Glutamatergic neuron (in vitro differentiated cells): ENCODE measurements at places on chromosomes 4 and X. TPM values are rescaled to one million over a fixed set of nuclear protein-coding genes. Genes with fewer than 3 reads are reported as not detected.

The RELL1 gene
- total RNA-seq: 21.2 TPM

The ANKRD50 gene
- total RNA-seq: 58.9 TPM

The GPM6B gene
- total RNA-seq: 516 TPM

The CORIN gene
- 0.32 TPM for total RNA-seq

The FAM236C gene
- not detected for total RNA-seq

The DDX53 gene
- not detected for total RNA-seq

DNA sequence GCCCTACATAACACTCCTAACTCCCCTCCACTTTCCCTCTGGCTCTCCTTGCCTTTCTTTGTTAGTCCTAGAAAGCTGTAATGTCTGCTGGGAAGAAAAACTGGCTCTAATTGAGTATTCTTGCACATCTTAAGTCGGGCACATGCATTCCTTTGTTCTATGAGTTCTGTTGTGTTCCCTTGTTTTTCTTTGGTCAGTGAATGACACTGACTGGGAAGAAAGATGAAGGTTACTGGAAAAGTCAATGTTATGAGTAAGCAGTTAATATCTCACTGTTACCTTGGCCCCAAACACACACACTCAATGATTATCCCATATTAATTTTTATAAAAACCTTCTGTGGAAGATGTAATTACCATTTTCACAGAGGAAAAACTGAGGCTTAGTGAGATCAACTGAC, 215.9 kb downstream of the SOWAHB start:
- no peak for DNase-seq

GRCh38 chrX:152639426-152639825, 1.7 kb downstream of the GABRQ start:
- no peak for DNase-seq

DNA sequence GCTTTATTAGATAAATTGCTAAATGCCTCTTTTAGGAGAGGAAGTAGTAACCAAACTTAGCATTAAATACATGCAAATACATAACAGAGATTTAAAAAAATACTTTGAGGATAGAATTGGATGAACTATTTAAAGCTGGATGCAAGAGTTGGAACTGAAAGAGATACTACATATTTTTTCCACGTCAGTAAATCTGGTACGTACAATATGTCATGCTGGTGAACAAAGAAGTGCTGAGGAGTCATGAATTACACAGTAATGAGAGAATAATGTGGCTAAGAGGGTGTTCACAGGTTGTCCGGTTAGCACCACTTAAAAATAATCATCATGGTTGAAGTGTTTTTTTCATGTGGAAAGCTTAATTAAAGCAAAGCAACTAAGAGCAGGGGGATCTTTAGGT, 184.1 kb upstream of the FRMPD4 start:
- no peak for DNase-seq

GRCh38 chrX:38845426-38845825, 44.2 kb downstream of the MID1IP1 start:
- DNase-seq: no peak

- no peak for DNase-seq
Observed at GRCh38 chr4:2378898-2379297, 39.5 kb downstream of the ZFYVE28 start.

DNA sequence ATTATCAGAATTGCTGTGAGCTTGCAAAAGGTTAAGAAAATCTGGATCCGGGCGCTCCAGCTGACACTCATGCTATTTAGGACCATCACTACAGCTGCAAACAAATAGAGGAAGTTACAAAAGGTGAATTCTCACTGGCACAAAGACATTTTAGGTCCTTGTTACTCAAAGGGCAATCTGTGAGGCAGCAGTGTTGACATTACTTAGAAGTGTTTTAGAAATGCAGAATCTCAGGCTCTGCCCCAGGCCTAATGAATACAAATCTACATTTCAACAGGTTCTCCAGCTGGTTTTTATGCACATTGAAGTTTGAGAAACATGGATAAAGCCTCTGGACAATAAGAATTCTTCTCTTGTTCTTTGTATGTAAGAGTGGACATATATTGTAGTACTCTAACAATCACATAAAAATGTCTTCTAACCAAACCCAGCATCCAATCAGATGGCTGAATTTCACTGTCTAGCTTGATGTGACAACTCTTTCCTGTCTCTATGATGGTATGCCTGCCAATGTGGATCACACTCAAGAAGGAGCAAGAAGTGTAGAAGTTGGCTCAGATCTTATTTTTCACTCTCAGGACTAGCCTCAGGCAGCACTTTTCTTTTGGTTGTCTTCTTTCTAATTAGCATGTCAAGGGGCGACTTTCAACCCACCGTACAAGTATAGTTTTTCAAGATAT, 18.8 kb downstream of the SLC7A11 start:
- no peak for DNase-seq

DNA sequence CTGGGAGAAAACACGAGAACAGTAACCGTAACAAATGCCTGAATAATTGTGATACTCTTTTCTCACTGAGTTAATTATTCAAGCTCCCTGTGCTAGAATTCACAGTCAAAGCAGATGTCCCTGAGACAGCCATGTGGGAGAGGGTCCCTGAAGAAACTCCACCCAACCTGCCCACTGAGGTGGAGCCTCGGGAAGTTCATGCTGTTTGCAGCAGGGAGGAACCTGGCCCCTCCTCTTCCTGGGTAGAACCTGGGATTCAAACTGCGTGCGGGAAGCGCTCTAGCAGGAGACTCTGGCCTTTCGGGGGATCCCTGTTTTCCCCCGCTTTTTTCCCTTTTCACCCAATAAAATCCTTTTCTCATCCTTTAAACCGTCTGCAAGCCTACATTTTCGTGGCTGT, 20.2 kb upstream of the RHOH start:
- no peak for DNase-seq

DNA sequence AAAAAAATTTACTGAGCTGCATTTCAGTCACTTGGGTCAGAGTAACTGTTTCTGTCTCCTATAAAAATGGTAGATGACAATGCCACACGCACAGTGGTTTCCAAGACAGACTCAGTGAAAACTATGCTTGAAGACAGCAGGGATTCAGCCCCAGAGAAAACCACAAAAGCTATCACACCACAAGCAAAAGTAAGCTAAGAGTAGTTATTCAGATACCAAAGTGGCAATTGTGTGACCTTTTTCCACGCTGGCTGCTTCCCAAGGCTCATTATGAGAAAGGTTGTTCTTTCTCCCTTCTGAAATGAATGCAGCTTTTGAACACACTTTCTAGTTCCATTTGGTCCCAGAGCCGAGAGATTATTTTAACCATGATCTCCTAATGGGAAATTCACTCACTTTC, 46.4 kb upstream of the GPM6B start:
- DNase-seq: no peak

DNA sequence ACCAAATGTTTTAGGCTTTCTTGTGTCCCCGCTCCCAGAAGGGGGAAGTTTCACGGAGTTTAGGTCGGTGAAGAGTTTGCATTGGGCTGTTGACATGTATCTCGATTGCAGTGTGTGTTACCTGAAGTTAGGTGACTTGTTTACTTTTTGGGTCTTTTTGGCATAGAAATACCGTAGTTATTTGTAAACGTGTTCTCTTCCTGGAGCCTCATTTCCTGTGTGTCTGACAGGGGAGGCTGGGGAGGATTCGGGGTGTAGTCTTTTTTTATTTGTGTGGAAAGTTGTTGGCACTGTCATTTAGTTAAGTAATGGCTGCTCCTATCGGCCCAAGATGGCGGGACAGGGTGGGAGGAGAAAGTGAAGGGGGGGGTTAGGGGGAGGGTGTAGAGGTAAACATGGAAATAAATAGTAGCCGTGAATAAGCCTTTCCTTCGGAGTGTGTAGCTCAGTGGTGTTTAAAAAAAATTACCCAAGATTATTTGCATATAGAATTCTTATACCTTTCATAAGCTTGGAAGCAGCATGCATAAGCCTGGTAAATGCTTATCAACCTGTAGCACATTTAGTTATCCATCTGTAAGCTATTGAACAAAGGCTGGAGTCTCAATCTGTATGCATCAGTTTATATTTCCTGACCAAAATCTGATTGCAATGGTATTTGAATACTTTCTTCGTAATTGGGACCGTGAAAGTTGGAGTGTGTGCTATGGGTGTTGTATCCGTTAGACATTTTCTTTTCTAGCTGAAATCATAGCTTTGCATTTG, 1.6 kb downstream of the KDM6A start:
- no peak for DNase-seq

DNA sequence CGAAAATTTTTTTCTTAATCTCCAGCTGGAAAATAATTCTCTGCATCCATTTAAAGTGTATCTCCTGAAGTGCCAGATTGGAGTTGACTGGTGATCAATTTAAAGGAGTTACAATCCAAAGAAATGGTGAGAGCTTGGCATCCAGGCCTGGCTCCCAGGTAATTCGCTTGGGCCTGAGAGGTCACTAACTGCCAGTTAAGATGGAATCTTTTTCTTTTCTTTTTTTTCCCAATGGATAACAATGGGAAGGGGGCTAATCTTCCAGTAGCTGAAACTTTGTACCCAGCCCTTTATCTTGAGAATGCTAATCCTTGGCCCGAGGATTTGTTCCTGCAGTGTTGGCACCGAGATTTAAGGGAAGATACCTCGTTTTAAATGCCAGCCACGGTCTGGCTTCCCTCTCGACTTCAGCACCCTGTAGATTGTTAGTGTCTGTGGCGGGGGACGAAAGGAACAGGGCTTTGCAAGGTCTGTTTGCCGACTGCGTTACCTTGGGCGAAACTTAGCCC, 13.3 kb upstream of the PITX2 start:
- DNase-seq: no peak

- no peak for DNase-seq
Observed at GRCh38 chrX:47498411-47498810, 15.4 kb upstream of the ZNF41 start.

- DNase-seq: no peak
Observed at GRCh38 chr4:26201120-26201519, 119.7 kb upstream of the RBPJ start.

DNA sequence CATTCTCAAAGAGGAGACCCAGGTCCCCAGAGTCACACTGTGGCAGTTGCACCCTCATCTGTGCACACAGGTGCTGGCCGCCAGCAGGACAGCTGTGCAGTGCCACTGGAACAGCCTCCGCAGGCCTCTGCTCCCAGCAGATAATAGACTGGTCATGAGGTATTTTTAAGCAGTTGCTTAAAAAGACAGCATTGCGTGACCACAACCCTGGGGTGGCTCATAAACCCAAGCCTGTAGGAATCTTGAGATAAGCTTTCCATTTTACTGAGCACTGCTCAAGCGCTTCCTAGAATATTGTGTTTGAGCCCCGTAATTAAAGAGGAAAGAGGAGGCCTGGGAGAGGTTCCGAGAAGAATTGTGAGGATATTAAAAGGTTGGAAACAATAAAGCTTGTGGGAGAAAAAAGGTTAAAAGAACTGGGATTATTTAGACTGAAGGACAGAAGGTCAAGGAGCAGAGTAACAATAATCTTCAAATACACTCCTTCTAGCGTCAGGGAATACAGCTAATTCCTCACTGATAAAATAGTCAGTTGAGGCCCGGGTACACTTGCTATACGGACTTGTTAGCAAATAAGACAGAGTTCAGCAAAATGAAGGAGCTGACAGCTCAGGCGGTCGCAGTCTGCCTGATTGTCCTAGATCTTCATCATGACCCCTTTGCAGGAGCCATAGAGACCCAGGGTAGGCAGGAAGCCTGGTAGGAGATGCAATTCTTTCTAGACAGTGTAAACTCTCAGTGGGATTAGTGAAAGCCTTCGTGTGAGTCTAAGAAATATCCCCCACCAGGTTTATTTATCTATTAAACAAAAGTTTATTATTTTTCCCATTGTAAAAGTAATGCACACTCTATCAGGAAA, 86.2 kb upstream of the KIT start:
- DNase-seq: no peak

- no peak for DNase-seq
Observed at GRCh38 chrX:150051096-150051495, 112.8 kb upstream of the EOLA2 start.

DNA sequence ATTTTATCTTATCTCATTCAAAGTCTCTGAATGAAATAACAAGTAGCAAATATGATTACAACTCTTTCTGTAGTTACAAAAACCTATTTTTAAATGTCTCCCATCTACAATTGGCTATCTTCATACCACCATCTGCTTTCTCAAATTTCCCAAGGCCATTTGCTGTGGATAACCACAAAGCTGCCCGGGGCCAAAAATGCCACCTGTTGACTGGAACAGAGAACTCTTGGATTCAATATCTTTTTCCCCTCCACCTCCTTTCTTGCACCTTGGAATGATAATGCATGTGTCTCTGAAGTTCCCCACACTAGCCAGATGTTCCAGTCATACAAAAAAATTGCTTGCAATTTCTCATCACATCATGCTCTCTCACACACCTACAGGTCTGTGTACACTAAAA, 93.3 kb upstream of the SCML1 start:
- DNase-seq: no peak

DNA sequence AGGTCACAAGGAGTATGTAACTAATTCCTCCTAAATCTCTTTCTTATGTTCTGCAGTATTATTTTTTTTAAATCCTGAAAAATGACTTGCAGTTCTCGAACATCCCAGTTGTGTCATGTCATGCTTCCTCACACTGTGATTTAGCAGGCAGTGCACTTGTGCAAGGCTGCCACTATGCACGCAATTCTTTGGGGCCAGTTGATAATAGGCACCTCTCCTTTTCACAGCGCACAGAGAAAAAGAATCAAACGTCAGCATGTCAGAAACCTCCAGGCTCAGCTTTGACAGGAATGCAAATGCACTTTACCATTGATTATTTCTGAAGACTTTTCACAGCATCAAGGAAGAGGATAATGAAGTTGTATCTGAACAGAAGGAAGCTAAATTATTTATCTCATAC, 62.9 kb downstream of the FGF13 start:
- DNase-seq: no peak

DNA sequence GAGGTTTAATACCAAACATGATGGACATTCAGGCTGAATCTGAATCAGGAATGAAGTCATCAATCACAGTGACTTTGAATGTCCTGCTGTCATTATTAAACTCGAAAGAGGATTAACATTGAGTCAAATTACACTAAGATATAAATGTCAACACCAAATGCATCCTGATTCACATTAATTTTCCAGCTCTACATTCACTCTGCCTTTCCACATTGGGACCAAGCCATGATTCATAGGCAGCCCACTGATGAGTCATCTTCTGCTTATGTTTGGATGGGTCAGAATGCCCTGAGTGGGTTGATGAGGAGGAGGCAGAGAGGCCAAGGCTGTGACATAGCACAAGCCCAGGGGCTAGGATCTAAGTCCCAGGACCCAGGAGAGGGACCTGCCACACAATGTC, 247.6 kb upstream of the RPS6KA3 start:
- DNase-seq: no peak

- DNase-seq: no peak
Observed at GRCh38 chr4:139603576-139604410, 47.8 kb upstream of the SETD7 start.

- DNase-seq: no peak
Observed at GRCh38 chr4:56311299-56311975, 75.9 kb downstream of the AASDH start.

DNA sequence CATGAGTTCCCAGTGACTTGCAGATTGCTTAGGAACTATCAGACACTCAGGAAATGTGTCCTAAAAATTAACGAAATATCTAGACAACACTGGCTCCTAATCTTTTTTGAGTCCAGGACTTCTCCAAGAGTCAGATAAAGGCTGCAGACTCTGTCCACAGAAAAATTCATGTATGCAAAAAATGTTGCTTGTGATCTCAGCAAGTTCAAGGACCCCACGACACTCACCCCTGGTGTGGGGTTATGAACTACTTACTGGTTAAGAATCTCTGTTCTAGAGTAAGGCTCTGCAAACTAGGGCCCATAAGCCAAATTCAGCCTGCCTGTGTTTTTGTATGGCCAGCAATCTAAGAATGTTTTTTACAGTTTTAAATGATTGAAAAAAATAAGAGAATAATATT, 93.2 kb downstream of the MBNL3 start:
- no peak for DNase-seq
